ENCODE measurements at places on chromosomes 3 and 15.

DNA sequence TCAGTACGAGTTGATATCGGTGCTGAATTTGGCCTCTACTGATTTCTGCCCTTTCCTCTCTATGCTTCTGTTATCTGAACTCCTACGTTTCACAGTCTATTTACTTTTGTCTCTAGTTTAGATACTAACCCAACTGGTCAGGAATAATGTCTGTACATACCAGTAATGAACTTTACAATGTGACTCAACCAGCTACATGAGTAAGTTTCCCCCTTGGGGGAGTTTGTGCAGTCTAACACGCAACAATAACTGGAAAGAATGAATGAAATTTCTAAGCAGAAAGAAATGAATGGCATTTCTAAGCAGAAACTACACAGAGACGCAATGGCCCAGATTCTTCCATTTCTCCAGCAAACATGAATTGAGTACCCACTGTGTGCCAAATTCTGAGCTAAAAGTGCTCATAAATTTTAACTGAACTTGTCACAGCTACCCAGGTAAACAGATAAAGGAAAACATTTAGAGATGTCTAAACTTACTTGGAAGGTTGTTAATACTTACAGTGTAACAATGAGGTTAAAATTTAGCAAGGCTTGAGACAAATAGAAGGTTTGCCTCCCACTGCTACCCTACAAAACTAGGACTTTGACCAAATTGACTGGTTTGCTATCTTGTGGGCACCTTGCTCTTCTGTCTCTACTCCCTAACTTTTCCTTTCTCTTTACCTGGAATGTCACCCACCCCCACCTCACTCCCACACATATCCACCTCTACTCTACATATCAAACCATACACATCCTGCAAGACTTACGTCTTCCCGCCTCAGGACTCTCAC is 11.6 kb downstream of the UPK1B start:
- no peak for DNase-seq

DNA sequence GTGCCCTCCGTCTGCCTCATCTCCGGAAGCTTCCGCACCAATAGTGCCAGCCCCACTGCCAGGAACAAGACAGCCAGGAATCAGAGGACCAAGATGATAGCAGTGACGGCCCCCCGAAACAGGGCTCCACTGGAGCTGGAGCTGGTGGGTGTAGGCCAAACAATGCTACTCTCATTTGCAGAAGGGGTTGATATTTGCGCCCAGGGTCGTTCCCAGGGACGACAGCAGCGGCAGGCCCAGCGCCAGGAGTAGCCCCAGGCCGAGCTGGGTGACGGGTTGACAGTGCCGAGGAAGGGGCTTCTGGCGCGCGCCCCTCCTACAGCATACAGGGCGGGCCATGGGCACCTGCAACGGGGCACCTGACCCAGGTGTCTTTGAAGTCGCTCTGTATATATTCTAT is 301.4 kb downstream of the CNTN6 start:
- no peak for DNase-seq

- no peak for DNase-seq
Observed at GRCh38 chr15:81308260-81308659, 15.7 kb downstream of the STARD5 start.

DNA sequence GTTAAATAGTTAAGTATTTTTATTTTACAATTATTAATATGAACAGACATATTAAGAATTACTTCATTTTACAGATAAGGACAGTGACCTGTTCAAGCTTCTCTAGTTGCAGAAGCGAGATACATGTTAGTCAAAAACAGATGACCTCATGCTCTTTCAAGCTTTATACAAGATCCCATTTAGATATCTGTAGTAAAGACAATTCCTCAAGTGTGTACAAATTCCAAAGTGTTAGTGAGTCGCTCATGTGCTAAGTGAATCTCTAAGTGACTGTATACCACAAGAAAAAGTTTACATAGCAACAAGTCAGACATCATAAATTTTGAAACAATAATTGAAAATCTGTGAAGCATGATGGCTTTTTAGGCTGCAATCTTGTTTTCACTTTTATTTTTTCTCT is 293.8 kb downstream of the ROBO1 start:
- no peak for DNase-seq

DNA sequence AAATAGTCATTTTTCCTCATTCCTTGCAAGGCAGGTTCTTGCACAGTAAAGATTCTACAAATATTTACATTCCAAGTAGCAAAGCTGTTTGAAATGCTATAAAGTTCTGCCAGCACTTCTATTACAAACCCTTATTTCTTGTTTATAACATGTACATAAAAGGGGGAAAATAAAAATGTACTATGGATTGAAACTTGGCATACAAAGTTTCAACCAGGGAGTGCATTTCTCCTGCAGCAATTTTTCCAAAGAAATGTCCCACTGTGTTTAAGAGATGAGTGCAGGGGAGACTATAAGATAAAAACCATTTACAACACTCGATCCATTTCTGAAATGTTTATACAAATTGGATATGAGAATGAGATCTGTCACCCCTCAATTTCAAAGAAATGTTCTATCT is 3.3 kb downstream of the CNTN3 start:
- no peak for DNase-seq

GRCh38 chr3:174414902-174415301 is 444.2 kb upstream of the NAALADL2 start:
- no peak for DNase-seq

GRCh38 chr3:62805580-62806277 is 69.5 kb downstream of the CADPS start:
- DNase-seq: no peak

GRCh38 chr3:133570937-133571320 is 2.6 kb upstream of the CDV3 start:
- no peak for DNase-seq

- DNase-seq: no peak
Observed at GRCh38 chr3:165070682-165071081, 7.6 kb downstream of the SI start.

DNA sequence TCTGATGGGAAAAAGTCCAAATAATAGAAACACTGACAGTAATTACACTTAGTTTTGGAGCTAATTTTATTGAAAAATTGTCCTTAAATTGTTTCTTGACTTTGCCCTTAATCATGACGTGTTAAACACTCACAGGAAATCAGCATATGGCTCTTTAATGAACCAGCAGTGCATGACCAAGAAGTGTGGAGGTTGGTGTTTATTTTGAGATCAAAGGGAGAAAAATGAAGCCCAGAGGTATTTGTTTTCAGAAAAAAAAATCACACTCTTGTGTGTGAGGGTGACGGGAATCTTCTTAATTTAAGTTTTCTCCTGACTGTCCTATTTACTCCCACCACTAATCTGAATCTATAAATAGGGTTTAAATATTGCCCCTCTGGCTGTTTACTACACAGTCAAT is 28.8 kb upstream of the SYNM start:
- no peak for DNase-seq

GRCh38 chr3:463252-464192 is 267.0 kb downstream of the CHL1 start:
- no peak for DNase-seq

- no peak for DNase-seq
Observed at GRCh38 chr3:33132019-33132360, 18.2 kb downstream of the CRTAP start.

GRCh38 chr3:53159156-53160060 is 1.6 kb upstream of the PRKCD start:
- no peak for DNase-seq

DNA sequence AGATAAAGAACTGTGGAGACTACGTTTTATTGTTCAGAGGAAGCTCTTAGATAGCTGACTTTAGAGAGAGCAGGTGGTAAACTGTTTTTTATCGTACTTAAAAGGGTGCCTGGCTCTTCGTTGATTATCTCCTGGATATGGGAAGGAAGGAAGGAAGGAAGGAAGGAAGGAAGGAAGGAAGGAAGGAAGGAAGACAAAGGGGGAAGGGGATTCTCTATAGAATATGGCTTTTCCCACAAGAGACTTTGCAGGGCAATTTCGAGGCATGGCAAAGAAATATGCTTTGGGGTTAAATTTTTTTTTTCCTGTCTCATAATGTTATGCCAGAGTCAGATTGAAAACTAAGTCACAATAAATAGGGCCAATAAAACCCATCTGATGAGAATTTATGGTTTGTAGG is 271.9 kb upstream of the POU1F1 start:
- DNase-seq: no peak

DNA sequence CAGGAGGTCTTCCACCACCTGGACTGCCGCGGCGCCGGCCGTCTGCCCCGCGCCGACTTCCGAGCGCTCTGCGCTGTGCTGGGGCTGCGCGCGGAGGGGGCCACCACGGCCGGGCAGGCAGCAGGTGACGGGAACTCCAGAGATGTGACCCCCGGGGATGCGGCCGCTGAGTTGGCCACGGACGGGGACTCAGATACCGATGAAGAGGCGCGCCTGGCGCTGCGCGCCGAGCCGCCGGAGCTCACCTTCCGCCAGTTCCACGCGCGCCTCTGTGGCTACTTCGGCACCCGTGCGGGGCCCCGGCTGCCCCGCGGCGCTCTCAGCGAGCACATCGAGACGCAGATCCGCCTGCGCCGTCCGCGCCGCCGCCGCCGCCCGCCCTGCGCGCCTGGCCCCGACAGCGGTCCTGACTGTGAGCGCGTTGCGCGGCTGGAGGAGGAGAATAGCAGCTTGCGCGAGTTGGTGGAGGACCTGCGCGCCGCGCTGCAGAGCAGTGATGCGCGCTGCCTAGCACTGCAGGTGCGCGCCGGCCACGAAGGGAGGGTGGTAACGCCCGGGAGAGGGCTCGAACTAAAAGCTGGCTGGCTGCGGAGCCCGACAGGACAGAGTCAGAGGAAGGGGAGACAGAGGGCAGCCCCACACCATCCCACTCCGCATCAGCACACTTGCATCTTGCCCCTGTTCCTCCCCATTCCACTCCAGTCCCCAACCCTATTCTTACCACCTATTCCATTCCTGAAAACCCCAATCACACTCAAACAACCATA is 885 bp downstream of the EFCC1 start:
- DNase-seq: no peak

- DNase-seq: no peak
Observed at GRCh38 chr3:167051421-167051820, 328.7 kb downstream of the ZBBX start.

- DNase-seq: no peak
Observed at GRCh38 chr3:38730281-38730680, 80.8 kb upstream of the SCN5A start.

GRCh38 chr3:121997372-121997771 is 24.7 kb downstream of the ILDR1 start:
- no peak for DNase-seq

GRCh38 chr3:125605756-125606155 is 10.5 kb upstream of the OSBPL11 start:
- no peak for DNase-seq

DNA sequence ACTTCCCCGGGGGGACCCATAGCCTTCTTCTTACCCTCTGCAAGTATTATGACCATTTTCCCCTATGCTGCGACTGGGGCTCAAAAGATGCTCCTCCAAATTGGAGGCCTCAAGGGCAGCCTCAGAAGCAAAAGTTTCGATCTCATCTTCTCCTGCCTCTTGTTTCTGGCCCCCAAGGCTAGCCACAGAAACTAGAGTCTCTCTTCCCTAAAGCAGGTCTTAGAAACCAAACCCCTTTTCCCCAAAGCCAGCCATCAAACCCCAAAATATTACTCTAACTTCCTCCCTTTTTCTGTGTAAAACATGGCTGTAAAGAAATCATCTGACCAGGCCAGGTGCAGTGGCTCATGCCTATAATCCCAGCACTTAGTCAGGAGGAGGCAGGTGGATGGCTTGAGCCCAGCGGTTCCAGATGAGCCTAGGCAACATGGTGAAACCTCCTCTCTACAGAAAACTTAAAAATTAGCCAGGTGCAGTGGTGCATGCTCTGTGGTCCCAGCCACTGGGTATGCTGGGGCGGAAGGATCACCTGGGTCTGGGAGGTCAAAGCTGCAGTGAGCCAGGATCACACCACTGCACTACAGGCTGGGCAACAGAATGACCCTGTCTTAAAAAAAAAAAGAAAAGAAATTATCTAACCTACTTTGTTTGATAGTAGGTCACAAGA is 36.7 kb upstream of the MFGE8 start:
- DNase-seq: no peak

DNA sequence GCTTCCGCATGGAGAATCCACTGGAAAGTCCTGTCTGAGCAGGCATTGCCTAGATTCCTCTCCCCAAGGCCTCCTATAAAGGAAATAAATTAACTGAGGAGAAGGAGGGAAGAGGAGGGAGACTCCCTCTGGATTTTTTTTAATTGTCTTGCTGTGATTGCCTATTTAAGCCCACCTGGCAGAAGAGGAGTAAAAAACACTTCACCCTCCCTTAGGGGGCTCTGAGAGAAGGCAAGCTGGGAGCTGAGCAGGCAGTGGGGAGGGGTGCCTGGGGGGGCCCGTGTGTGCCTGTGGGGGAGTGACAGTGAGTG is 109.9 kb downstream of the OXNAD1 start:
- no peak for DNase-seq

DNA sequence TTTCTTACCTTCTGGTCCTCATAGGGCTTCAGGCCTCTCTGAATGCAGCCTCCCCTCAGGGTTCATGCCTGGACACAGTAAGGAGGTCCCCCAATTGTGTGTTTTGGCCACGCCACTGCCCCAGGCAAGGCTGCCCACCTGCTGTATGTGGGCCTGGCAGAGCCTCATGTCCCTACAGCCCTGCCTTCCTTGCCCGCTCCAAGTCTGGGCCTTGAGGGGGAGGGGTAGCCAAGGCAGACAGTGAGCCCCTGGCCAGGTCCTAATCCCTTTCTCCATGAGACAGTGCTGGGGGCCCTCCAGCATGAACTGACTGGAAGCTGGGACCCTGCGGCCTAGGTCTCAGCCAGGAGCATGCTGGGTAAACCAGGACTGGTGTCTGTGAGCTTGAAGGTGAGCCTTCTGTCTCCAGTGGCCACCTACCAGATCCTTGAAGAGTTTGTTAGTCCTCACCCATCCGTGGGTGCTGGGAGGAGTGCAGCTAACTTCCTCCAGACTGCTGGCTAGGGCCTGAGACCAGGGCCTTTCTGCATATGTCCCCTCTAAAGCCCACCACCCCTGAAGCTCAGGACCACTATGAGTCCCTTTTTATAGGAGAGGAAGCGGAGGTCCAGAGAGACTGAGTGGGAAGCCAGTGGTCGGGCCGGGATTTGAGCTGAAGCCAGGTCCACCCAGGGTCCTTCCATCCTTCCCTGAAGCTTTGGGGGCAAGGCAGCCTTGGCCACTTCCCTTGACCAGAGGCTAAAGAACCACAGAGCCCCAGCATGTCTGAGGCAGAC is 8.7 kb downstream of the ZBTB47 start:
- DNase-seq: no peak

DNA sequence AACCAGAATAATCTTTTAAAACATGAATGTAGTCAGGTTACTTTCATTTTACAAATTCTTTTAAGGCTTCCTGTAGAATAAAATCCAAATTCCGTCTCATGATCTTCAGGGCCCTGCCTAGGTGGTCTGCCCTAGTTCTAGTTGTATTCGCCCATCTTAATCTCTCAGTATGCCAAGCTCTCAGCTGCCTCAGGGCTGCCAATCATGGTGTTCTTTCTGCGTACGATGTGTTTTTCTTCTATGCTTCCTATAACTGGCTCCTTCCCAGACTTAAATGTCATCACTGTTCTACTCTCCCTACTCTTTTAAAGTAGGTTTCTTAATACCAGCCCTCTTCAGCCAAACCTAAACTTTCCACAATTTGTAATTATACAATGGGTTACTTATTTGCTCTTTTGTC is 107.4 kb downstream of the GREM1 start:
- no peak for DNase-seq
